ENCODE measurements at places on chromosomes 16 and 17.

- DNase-seq: no peak
Observed at GRCh38 chr17:75490173-75490743, 25.1 kb downstream of the CASKIN2 start.

- peak; percentile 26 for DNase-seq
Observed at GRCh38 chr16:84449156-84450140, 55.0 kb downstream of the MEAK7 start.

- DNase-seq: no peak
Observed at GRCh38 chr17:17180741-17181525, 25.2 kb downstream of the PLD6 start.

DNA sequence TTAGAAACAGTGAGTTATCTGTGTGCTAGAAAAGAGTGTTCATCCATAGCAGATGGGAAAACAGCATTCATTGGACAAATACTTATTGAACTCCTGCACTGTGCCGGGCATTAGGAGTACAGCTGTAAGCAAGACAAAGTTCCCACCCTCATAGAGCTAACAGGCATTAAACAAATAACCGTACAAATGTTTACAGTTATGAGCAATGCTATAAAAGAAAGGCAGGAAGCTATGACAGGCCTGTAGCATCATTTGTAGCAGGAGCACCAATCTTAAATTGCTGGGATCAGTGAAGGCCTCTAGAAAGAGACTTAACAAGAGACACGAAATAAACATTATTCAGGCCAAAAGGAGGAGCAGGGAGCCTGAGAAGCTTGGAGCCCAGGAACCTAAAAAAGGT lies 15.6 kb downstream of the SDR42E1 start:
- DNase-seq: no peak

DNA sequence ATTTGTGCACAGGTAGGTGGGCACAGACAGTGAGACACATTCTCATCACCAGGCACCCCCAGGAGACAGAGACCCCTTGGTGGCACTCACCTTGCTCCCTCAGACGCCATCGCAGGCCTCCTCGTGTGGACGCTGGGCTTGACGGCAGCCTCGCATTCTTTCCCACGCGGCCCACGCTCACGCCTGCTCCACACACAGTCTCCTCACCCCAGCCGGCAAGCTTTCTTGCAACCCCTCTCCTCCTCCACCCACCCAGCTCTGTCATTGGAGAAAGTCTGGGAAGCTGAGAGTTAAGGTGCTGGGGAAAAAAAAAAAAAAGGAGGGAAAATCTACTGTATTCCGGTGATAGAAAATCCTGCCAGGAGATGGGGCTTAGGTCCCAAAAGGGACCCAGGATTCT lies 14.8 kb downstream of the SGCA start:
- no peak for DNase-seq

DNA sequence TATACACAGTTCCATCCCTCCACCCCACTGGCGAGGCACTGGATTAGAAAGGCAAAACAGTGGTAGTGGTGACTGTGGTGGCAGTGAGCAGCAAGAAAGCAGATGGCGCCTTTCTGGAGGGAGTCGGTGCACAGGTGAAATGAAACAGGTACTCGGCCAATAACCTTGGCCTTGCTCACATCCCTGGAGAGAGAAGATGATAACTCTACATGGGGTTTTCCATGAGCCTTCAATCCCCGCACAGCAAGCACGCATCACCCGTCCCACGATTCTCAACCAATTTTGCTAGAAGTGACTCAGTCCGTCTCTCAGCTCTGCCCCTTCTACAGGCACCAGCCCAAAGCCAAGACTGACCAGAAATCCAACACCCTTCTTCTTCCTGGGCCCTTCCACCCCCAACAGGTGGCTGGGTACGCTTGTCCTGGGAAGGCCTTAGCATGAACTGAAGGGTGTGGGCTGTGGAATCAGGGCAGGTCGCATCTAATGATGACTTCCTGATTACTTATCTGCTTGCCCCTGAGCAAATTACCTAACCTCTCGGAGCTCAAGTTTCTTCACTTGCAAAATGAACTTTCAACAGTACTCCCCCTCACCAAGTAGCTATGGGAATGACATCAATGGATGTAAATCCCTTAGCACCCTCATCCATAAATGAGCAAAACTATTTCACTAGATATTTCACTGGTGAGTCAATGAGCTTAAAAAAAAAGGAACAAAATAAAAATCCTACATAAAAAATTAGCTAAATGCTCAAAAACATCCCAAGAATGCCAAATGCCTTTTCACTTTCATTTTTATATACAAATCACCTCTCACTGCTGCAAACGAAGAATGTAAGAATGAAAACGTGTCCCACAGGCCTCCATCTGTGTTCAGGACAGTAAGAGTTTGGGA lies 18.0 kb downstream of the XPO6 start:
- no peak for DNase-seq

- DNase-seq: no peak
Observed at GRCh38 chr16:46714797-46715591, 25.5 kb downstream of the ORC6 start.

DNA sequence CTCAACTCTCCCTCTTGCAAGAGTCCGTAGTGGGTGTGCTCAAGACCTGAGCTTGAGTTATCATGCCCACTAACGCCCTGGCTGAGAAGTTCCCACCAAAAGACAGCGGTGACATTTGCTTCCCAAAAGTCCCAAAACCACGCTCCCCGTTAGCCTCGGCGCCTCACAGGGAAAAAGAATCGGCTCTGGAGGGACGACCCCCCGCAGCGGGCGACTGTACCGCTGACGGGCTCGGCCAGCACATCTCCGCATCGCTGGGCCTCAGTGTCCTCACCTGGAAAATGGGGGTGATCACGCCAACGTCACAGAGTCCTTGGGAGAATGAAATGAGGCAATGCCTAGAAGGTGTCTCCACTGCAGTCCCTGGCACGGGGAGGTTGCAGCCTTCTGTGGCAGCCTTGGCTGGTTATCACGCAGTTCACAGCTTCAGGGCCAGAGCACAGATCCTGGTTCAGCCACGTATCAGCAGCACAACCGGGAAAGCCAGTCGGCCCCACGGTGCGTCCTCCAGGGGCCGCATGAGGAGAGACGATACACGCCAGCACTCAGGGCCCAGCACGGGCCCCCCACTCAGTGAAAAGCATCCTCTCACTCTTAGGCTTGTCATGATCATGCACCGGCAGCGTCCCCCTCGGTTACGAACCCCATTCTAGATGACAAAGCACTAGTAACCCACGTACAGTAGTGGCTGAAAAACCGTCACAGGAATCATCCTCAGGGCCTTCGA lies 32.9 kb downstream of the NXN start:
- no peak for DNase-seq

DNA sequence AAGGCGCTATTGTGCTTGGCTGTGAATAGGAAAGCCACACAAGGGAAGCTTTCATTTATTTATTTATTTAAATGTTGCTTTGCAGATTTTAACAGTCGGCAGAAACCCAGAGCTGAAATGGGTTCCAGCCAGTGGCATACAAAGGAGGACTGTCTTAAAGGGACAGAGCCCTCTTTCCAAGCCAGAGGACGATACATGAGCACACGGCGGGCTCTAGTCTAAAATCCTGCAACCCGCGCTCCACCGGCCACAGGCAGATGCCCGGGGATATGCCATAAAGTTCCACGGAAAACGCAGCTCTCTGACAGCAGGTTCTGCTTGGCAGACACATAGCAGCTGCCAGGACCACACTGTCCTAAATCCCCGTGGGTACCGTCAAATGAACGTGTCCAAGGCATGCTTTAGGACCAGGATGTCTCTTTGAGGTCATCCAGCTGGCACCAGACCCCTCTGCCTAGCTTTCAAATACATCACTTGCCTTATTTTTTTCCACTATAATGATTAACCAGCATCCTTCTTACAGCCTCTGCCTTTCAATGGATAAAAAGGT lies 64.6 kb downstream of the CYTH1 start:
- DNase-seq: no peak

DNA sequence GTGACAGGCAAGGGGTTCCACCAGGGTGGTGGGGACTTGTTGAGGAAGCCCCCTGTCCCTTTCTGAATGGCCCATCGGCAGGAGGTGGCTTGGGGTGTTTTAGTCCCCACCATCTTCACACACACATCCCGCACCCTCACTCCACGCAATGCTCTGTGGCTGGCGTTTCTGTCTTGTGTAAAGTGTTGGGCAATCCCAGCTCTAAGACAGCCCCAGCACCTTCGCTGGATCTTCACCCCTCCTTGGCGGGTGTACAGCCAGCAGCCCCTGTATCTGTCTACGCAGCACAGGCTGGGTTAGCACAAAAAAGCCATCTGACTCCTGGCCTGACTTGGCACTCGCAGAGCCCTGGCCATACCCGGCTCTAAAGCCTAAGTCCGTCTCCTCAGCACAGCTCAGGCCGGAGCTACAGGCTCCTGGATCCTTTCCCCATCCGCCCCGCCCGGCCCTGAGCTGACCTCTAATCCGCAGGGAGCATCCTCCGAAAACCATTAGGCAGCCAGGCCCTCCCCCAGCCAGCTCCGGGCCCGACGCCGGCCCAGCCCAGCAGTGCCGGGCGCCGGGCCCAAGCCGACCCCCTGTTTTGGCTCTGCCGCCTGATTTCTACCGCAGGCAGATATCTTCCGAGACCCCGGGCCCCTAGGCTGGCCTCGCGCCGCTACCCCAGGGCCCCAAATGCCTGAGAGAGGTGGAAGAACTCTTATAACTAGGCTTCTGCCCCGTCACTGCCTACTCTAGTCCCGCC lies 42.4 kb upstream of the TAC4 start:
- DNase-seq: no peak

DNA sequence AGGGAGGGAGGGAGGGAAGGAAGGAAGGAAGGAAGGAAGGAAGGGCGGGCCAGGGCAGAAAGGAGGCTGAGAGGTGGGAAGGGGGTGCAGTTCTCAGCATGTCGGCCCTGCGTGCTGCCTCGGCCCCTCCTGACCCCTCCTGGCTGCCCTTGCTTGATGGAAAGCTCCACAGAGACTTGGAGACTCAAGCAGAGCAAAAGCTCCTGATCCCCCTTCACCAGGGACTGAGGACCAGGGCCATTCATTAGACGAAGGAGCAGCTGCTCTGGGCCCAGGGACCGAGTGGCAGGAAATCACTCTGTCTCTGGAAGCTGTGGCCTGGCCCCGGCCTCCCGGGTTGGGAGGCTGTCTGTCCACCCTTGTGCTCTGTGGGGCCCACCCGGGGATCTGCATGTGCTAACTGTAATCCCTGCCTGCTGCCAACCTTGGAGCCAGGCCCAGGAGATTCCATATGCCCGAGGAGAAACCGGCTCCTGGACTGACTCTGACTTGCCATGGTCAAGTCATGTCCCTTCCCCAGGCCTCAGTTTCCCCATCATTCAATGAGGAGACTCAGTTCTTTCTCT lies 27.4 kb upstream of the C1QL1 start:
- DNase-seq: no peak

DNA sequence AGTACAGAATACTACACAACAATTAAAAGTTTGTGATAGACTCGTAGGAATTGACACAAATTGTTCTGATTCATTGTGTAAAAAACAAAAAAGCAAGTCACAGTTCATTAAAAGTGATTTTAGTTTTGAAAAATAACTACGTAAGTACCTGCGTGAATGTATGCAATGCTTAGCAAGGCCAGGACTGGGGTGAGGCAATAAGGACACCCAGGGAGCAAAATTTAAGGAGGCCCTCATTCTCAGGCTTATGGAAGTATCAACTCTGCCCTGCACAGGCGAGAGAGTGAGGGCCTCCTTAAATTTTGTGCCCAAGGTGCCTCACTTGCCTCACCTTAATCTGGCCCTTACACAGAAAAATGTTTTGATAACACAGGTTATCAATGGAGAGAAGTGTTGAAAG lies 31.4 kb downstream of the NOG start:
- no peak for DNase-seq

- no peak for DNase-seq
Observed at GRCh38 chr16:86302421-86303109, 207.8 kb upstream of the FOXF1 start.

DNA sequence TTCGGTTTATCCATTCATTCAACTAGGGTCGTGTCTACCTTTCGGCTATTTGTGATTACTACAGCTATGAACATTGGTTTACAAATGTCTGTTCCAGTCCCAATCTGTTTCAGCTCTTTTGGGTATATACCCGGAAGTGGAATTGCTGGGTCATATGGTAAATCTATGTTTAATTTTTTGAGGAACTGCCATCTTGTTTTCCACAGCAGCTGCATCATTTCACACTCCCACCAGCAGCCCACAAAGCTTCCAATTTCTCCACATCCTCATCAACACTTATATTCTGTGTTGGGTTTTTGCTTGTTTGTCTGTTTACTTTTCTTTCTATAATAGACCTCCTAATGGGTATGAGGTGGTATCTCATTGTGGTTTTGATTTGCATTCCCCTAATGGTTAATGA lies 48.7 kb upstream of the GINS3 start:
- DNase-seq: no peak

- no peak for DNase-seq
Observed at GRCh38 chr16:25023556-25023955, 8.4 kb upstream of the ARHGAP17 start.

DNA sequence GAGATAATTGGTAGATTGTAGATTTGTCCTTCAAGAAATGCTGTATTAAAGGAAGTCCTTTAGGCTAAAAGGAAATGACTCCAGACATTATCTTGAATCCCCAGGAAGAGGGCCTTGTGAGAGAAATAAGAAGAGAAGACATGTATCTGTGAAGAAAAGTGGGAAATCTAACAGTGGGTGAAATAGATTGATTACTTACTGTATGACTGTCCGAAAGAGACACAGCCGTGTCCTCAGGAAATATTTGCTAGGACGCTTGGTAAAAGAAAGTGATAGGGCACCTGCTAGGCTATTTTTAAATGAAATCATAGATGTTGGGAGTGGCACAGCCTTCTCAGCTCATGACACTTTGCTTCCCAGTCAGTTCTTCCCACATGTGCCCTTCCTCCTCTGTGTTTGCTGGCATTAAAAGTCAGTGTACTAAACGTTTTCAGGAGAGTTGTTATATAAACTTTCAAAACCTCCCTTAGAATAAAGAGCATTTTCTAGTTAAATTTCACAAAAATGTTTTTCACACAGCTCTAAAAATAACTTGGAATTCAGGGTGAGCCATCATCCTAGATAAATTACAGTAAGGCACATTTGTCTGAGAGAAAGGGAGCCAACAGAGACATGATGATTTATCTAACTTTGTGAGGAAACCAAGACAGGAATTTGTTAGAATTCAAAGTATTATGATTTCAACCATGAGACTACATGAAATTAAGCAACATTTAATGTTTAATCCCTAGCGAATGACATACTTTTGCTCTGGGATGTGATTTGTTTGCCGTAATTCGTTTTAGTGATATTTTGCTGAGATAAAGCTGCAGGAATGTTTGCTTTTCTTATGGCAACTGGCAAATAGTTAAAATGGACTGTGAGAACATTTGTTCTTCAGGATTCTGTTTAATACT lies 35.0 kb downstream of the DHRS7B start:
- DNase-seq: no peak

GRCh38 chr17:78793415-78793814 lies 11.3 kb upstream of the CYTH1 start:
- DNase-seq: no peak

DNA sequence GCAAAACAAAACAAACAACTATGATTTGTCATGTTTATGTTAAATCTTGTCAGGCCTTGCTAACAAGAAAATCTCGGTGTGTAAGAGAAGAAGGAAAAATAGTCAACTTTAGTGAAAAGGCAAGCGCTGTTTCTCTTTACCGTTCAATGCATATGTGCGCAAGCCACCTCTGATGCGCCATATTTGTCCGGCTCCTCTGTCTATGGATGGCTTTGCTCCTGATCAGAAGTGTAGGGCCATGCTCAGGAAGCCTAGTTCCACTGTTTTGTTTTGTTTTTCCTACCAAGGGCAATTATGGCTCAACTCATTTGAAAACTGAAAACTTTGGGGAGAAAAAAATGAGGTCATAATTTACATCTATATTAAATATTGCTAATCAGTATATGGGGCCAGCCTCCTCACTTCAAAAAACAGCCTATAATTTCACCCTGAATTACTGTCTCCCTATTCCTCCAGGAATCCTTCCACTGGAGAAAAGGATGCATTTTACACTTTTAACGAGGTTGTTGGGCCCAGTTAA lies 4.5 kb downstream of the MAF start:
- DNase-seq: no peak

All from ovary (tissue), 10 donors.